Right cardiac atrium (tissue), 5 donors: ENCODE measurements at places on chromosomes 5 and 9. TPM values are rescaled to one million over a fixed set of nuclear protein-coding genes. Genes with fewer than 3 reads are reported as not detected.

TSLP gene
- 2.5 TPM for total RNA-seq

IL3 gene
- total RNA-seq, result not detected

BSPRY gene
- 0.21 TPM for total RNA-seq

SPATA6L gene
- total RNA-seq, result 1.6 TPM
